Activated T-cell treated with anti-CD3 and anti-CD28 coated beads, Interleukin-2, amount 50 U/mL, for 4 hours (primary cell): ENCODE measurements at places on chromosomes 7 and 10.

DNA sequence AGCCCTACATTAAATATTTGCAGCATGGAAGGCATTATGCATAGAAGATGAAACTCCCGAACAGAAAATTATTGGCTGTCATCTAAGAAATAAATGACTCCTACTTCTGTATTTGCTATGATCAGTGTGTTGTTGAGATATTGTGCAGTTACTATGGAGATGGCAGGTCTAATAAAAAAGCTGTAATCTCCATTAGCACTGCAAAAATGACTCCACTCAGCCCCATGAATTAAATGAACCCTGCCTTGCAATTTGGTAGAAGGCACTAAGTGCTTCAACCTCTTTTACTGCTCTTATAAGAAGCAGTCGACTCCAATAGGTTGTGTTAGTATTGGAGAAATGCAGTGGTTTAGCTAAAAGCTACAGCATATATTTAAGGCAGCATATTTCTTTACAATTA, 290.0 kb upstream of the PHYHIPL start:
- DNase-seq = no peak

GRCh38 chr10:59360605-59361405, 1.5 kb downstream of the FAM13C start:
- no peak for DNase-seq

DNA sequence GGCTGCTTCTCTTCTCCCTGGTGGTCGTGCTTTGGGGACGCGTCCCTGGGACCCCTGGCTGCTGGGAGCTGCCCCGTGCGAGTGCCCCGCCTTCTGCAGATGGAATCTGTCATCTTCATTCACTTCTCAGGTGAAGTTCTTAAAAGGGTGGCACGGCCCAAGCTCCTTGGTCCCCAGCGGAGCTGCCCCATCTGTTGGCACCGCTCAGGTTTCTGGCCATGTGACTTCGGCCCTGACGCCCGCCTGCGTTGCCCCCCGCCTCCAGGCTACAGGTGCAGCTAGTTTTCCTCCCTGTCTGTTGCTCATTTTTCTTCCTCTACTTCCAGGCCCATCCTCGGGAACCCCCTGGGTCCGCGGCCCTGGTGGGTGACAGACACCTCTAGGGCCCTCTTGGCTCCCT, 6.8 kb upstream of the NKX6-2 start:
- DNase-seq = no peak

DNA sequence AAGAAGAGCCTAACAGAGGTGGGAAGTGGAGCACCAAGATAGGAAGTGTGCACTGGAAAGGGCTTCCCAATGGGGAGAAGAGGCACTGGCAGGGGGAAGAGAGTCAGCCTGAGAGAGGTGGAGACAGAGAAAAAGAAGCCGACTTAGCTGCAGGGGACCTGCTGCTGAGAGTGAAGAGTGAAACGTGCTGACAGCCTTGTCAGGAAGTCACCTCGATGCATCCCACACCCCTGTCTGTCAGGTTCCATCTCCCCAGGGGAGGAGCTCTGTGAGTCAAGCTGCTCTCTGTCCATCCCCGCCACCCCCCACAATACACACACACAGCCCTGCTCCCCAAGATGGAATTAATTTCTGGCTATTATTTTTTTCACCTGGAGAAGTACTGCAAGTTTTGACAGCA, 14.0 kb downstream of the KAZALD1 start:
- no peak for DNase-seq

- DNase-seq = no peak
Measured at GRCh38 chr7:77674878-77675277, 21.4 kb upstream of the RSBN1L start.

- no peak for DNase-seq
Measured at GRCh38 chr10:75451831-75452230, 20.4 kb downstream of the LRMDA start.

GRCh38 chr10:121927318-121927840, 452 bp downstream of the ATE1 start:
- DNase-seq = peak; percentile 9

DNA sequence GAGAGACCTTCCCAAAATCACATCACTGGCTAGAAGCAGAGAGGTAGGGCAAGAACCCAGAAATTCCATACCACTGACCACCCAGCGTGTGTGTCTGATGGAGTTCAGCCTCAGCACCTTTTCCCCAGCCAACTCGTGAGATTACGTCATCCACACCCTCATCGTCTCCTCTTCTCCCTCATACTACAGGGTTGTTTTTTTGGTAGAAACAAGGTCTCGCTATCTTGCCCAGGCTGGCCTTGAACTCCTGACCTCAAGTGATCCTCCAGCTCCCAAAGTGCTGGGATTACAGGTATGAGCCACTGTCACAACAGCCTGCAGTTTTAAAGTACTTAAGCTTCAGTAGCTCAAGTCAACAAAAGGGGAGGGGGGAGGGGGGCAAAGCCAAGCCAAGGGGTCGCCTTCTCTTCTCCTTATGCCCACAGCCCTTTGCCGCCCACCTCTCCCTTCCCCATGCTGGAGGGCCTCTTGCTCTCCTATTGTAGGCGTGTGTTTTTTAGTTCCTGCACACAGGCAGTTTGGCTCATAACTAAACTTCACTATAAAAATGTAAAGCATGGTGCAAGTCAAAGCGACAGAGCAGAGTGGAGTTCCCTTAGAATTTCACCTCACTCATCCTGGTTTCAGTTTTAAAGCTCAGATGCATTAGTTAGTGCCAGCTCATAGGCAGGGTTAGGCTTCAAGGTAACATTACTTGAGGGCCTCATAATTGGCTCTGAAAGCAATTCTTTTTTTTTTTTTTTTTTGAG, 5.2 kb upstream of the PRDX3 start:
- no peak for DNase-seq

DNA sequence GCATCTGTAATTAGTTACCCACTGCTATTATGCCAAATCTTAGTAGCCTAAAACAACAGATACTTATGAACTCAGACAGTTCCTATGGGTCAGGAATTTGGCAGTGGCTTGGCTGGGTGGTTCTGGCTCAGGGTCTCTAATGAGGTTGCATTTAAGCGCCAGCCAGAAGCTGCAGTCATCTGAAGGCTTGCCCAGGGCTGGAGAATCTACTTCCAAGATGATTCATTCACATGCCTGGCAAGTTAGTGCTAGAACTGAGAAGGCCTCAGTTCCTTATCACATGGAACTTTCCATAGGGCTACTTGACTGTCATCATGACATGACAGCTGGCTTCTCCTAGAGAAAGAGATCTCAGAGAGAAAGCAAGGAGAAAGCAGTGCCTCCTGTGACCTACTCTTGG, 121.3 kb downstream of the AVL9 start:
- no peak for DNase-seq

- DNase-seq = no peak
Measured at GRCh38 chr7:68833422-68833821, 764.9 kb upstream of the AUTS2 start.

DNA sequence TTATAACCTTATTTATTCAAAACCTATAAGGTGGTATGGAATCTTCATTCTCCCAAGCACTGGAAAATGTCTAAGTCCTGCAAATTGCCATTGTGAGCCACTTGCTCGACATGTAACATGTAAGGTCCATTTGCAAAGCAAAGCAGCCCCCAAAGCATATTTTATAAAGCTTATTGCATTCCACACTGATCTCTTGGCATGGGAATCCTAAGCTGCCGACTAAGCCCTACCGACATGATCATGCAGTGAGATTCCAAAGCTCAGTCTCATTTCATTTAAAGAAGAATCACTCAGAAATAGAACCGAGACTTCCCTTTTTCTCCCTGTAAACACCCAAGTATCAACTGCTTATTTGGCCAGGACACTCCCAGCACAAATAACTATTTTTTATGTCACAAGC, 333.4 kb upstream of the MYO3A start:
- DNase-seq = no peak

DNA sequence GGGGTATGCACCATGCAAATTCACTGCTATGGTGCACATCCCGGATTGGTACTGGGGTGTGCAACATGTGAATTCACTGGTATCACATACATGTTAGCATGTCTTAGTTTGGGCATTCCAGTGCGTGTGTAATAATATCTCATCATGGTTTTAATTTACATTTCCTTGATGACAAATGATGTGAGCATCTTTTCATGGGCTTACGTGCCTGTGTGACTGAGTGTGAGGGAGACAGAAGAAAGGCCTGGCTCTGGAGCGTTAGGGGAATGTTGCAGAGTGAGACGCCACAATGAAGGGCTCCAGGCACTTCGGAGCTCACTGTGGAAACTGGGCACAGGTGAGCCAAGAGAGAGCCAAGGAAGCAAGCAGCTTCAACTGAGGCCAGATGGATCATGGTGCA, 162.6 kb downstream of the UBE2H start:
- DNase-seq = no peak

GRCh38 chr7:155856656-155857055, 44.4 kb upstream of the SHH start:
- DNase-seq = no peak

GRCh38 chr7:17706734-17707133, 233.6 kb downstream of the SNX13 start:
- DNase-seq = peak; percentile 7

DNA sequence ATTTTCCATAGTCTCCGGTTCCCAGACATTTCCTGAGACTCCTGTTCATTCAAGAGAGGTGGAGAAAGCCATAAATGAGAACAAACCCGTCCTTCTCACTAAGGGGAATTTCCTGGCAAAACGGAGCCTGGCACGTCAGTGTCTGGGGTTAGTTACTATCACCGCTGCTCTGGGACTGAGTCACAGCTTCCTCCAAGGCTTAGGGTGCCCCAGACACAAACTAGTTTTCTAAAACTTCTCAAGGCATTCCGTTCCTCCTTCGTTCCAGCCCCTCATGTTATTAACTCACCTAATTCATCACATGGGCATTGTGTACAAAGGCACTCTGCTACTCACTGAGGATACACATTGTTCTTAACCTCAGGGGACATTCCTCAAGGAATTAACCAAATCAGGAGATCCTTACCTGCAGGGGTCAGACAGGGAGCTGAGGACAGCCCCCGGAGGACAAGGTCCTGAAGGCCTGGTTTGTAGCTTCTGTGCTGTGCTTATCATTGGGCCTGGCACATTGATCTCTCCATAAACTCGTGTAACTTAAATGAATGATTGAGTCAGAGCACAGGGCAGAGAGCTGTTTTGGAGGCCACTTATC, 103.0 kb upstream of the KLF6 start:
- DNase-seq = peak; percentile 57

DNA sequence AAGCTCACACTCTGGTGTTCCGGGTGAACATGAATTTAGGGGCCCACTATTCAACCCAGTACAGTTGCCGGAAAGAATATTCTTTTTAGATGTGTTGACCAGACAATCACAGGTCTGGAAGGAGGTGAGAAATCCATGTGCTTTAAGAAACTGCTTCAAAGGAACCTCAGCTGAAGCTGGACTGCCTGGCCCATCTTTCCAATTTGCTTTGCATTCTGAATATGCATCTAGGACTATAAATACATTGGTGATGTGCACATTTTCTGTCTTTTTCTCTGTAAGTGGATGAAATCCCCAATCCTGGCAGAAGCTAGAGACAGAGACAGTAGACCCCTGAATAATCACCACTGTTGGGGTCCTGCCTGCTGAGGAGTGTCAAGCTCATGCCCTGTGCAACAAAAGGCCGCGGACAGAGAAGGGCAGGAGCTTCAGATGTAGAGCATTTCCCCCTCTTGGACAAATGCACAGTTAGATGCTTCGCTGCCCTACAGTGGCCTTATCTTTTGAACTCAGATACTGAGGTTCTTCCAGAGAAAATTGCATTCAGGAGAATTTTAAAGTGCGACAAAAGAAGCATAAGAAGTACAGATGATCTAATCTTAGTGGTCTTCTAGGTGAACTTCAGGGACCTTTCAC, 368.3 kb downstream of the SFMBT2 start:
- no peak for DNase-seq

DNA sequence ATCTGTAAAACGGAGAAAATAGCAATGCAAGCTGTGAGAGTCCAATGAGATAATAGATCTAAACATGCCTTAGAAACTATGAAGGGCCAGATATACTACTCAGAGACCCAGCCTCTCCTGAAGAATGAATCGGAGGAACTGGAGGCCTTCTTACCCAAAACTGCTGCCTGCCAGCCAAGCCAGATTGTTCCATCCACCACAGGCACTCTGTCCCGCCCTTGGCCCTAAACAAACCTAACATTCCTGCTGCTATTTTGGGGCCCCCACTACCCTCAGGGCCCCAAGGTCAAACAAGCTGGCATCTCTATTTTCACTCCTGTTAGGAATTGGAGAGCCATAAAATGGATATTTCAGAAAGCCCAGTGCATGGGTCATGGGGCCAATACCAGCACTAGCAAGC, 48.0 kb upstream of the HMX3 start:
- DNase-seq = no peak

GRCh38 chr10:95504246-95504691, 56.9 kb downstream of the SORBS1 start:
- no peak for DNase-seq

- DNase-seq = no peak
Measured at GRCh38 chr10:25206693-25207414, 32.1 kb downstream of the GPR158 start.
